ENCODE measurements at places on chromosomes 1 and 21.

DNA sequence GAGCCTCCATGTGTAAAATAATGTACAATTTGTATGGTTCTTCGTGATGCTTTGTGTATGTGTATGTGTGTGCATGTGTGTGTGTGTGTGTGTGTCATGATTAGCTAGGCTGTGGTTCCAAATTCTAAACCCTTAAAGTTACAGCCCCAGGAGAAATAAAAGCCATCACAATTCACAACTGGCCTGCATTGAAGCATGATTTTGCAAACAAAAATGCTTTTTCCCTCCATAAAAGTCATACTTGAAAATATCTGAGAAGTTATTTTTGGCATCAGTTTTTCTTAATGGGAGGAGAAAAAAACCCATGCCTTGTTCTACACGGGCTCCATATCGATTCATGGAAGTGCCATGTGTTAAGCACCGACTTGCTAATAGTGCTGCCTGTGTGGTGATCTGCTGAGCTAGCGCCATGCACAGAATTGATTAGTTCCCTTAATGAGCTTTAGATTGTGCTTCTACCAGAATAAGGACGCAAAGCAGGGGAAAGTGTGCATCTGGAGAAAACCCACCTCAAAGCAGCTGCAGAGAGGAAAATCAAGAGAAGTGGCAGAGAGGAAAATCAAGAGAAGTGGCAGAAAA, 207.3 kb downstream of the DSCAM start:
- DNase-seq, result no peak

DNA sequence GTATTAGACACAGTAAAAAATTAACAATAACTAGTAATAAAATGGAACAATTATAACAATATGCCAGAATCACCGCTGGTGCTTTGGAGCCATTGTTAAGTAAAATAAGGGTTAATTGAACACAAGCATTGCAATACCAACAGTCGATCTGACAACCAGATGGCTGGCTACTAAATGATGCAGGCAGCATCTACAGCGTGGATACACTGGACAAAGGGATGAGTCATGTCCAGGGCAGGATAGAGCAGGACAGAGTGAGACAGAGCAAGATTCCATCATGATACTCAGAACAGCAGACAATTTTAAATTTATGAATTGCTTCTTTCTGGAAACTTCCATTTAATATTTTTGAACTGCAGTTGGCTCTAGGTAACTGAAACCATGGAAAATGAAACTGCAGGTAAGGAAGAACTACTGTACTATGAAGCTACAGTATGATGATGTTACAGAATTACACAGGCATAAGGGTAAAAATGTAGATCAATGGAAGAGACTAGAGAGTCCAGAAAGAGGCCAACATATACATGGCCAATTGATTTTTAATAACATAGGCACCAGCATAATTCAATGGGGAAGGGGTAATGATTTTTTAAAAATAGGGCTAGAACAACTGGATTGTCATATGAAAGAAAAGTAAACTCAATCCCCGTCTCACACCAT, 168.7 kb downstream of the RRAGC start:
- DNase-seq, result no peak

GRCh38 chr1:36369061-36369861, 16.5 kb downstream of the STK40 start:
- peak; percentile 80 for DNase-seq

GRCh38 chr1:29676496-29676895, 440.2 kb downstream of the PTPRU start:
- DNase-seq, result no peak

DNA sequence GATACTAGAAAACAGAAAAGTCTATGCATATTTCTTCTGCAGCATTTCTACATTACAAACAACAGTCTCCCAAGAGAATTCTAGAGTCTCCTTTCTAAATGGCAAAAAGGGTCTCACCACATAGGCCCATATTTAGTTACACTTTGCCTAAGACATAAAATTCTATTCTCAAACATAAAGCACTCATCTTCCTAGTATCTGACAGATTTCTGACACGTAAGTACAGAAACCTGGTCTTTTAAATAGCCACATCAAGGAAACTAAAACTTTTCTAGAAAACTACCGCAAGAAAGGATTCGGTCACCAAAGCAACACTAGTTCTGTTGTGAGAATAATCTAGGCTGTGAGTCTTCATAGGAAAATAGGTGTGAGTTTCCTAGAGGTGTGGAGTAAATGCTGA, 33.6 kb upstream of the CTSK start:
- no peak for DNase-seq

All from activated CD4-positive, alpha-beta T cell treated with anti-CD3 and anti-CD28 coated beads, Interleukin-2, amount 50 U/mL, for 24 hours (primary cell).